Hippocampal formation (tissue), 2 donors: ENCODE measurements at places on chromosomes 5 and 9.

DNA sequence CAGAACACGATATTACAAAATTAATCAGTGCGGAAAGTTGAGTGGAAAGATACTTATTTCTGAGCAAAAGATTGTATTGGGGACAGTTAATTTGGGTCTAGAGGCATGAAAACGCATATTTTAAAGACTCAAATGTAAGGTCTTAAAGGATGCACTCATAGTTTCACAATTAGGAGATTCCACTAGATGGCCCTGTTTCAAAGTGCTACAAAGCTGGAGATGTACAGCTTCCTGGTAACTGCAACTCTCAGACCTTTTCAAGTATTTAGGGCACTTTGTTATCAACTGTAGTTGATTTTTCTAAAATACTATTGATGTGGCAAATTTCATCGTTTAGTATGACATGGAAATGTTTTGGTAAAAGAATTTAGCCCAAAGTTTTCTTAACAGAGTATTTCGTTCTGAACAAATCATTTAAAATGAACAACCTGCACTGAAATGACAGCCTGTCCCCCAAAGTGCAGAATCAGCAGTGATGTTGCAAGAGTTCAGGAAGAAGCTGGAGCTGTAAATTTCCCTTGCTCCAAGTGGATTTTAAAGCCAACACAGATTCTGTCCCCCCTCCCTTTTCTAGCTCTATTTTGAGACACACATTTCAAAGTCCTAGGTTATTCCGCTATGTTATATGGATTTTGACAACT, 16.2 kb upstream of the NDUFB6 start:
- peak; percentile 67 for DNase-seq

- peak; percentile 86 for DNase-seq
Observed at GRCh38 chr9:117464941-117465616, 50.2 kb upstream of the ASTN2 start.

GRCh38 chr5:116504593-116505166, 69.9 kb downstream of the SEMA6A start:
- no peak for DNase-seq

- DNase-seq, result no peak
Observed at GRCh38 chr5:759781-760362, 24.7 kb downstream of the ZDHHC11B start.

DNA sequence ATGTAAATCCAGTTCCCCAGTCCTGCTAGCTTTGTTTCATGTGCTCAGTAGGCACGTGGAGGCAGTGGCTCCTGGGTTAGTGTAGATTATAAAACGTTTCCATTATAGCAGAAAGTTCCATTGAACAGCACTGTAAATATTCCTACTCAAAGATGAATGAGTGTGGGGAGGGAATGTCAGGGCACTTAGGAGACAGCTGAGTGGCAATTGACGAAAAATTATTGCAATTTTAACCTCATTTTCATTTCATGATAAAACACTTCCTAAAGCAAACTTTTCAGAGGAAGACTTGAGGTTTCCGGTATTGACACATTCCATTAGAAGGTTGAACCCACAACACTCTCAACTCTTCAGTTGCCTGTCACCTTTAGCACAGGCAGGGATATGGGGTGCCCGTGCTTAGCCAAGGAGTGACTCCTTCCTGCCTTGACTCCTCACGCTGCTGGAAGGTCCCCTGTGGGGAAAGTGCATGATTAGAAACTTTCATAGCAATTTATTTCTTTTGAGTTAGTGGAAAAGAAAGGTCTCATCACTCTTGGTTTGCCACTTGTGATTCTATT, 41.2 kb downstream of the SLC46A2 start:
- DNase-seq, result no peak

GRCh38 chr5:127596501-127596900, 52.4 kb upstream of the CTXN3 start:
- no peak for DNase-seq

DNA sequence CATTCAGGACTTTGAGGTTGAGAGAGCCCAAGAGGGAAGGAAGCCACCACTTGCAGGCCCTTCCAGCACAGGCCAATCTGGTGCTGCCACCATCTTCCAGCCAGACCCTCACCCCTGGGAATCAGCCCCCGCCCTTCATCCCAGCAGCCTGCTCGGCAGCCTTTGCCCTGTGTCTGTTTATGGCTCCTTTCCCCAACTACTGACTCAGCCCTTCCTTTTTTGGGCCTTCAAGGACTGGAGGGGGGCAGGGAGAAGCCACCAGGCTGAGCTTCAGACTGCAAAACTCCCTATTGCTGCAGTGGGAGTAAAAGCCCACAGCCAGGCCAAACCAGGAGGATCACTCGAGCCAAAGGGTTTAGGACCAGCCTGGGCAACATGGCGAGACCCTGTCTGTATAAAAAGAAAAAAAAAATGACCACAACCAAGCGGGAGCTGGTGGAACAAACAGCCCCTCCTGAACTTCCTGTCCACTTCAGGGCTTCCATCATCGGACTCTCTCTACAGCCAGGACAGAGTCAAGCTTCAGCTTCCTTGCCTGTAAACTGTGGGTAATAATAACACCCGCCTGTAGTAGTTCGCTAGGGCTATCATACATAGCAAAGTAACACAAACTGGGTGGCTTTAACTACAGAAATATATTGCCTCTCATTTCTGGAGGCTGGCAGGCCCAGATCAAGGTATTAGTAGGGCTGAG, 85.9 kb upstream of the IL17B start:
- no peak for DNase-seq

DNA sequence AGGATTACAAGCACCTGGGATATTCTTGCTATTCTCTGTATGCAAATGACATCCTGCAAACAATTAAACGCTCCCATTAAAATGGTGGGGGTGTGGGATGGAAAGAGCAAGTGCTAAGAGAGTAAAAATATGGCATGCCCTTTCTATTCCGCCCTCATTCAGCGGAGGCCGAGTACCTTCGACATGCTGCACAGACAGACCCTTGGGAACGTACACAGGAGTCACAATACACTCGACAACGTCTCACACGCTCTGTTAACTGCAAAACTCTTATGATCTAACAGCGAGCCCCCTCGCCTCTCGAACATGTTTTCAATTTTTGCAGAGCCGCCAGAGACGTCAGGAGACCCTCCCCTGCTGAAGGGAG, 322.2 kb downstream of the CEMIP2 start:
- DNase-seq, result no peak

DNA sequence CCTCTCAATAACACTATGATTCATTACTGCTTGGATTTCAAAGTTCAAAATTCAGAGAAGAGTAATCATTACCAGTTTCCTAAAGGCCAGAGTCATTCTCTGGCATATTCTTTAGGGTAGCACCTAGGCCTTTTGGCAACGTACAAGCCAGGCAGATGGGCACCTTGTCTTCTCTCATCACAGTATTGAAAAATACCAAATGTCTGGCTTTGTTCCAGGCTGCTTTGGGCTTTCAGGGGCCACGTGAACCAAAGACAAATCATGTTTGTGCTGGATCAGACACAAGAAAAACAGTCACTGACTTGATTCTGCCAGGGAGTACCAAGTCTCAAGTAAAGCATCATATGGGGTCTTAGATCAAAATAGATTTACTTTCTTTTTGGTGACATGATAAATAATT, 15.5 kb downstream of the MEGF9 start:
- DNase-seq, result peak; percentile 42

DNA sequence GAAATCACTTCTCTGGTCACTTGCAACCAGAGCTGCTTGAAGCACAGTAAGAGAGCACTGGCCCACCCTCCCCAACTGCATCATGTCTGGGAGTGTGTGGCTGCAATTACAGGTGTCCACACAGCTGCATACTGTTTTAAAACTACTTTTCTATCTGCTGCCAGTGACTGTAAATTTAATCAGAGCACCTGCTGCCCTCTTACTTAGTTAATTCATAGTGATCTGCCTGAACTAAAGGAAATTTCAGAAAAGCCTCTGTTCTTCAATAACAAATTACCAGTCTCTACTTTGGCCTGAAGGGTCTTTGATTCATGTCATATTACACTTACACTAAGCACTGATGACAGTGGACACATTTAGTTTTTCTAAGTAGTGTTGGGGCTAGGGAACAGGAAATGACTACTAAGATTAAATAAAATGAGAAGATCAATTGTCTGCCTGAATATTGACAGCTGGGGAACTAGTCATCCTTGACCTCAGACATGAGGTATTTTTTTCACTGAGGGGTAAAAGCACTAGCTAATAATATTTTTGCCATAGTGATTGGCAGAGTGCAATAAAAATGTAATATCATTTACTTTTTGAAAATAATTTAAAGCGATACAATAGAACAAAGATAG, 788.9 kb upstream of the GRAMD2B start:
- DNase-seq, result no peak

GRCh38 chr5:26245321-26245720, 793.1 kb downstream of the CDH9 start:
- no peak for DNase-seq

GRCh38 chr5:1297243-1297642, 2.4 kb upstream of the TERT start:
- no peak for DNase-seq

DNA sequence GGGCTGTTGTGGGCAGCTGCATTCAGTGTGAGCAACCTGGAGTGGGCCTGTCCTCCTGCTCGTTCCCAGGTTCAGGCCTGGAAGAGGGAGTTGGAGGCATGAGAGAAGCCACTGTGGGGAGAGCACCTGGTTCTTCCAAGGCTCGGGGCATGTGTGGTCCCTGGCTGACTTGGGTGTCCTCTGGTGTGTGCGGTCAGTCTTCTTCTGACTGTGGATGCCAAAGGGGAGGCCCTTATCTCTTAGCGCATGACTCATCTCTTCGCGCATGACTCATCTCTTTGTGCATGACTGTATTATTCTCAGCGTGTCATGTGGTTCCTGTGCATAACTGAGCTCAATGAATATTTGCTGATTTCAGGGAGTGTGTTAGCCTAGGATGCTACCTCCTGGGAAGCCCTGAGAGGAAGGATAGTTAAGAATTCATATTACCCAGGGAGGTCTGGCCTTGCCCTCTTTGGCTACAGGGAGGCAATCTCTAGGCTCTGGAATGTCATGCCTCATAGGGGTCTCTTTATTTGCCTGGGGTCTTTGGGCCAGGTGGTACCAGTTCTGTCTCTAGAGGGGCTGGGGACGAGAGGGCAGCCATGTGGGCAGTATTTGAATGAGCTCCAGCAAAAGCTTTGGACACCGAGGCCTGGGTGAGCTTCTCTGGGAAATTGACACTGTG, 188.7 kb downstream of the HSPA4 start:
- DNase-seq, result no peak

GRCh38 chr5:173317091-173317730, 11.0 kb downstream of the STC2 start:
- no peak for DNase-seq

- no peak for DNase-seq
Observed at GRCh38 chr5:10894445-10895054, 133.5 kb upstream of the DAP start.

DNA sequence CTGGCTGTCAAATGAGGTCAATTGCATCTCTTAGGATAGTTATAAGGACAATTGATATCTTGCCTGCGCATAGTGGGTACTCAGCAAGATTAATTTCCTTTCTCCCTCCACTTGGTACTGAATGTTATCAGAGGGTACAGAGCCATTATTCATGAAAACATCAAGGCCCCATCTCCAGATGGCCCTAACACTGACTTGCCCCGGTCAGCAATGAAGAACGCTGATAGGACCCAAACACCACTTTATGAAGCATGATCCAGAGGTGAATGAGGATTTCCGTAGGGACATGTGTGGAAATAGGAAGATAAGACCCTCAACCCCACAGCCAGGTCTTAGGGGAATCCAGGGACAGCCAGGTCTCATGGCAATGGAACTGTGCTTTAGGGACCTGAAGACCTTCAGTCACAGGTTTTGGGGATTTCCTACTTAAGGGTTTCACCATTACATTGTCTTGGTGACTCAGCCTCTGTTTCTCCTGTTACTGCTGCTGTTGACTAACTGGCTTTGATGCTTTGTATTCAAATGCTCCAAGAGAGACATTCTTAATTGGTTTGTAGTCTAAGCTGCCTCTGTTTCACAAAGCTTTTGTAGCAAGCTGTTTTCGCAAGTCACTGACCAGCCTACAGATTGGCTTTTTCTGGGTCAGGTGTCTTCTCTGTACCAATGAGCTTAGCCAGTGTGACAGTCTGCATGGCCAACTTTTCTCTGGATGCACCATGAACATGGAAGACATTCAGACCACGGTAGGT, 35.3 kb upstream of the IQGAP2 start:
- DNase-seq, result no peak

DNA sequence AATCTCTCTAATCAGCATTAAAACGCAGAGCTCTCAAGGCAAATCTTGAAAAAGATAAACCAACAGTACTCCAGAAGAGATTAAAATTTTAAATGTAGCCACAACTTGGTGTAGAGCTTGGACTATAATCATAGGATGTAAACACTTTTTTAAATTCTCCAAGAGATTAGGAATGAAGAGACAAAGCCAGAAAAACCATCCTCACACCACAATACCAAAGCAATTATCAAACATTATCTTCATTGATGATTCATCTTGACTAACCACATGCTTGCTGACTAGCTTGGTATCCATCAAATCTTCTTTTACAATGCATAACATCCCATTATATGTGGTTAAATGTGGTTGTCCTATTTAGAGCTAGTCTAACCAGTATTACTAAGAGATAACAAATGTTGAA, 815.1 kb downstream of the TLE1 start:
- no peak for DNase-seq
